Bronchus fibroblast of lung (primary cell): ENCODE measurements at places on chromosomes 5 and 9. TPM values are rescaled to one million over a fixed set of nuclear protein-coding genes. Genes with fewer than 3 reads are reported as not detected.

TAF11L3 gene
- not detected in 2 replicates for total RNA-seq

F2RL1 gene
- 16.5 and 20.2 TPM in 2 replicates for total RNA-seq

SLC6A3 gene
- not detected in 2 replicates for total RNA-seq

RASEF gene
- under 0.01 TPM in 1 of 2 replicates, not detected in the other for total RNA-seq

PPP1R26 gene
- 7.6 and 7.9 TPM in 2 replicates for total RNA-seq

MCC gene
- total RNA-seq: 6.9 and 8.2 TPM in 2 replicates

IL9 gene
- not detected in 2 replicates for total RNA-seq

TAF11L10 gene
- total RNA-seq: not detected in 2 replicates

S1PR3 gene
- total RNA-seq: 26.6 and 28.7 TPM in 2 replicates

TPRN gene
- total RNA-seq: 6.1 and 6.4 TPM in 2 replicates

TRPM3 gene
- total RNA-seq: under 0.01 TPM in 1 of 2 replicates, not detected in the other

TLX3 gene
- total RNA-seq: not detected in 2 replicates

GRIA1 gene
- 1.3 and 1.5 TPM in 2 replicates for total RNA-seq

UAP1L1 gene
- total RNA-seq: 4.9 and 5.5 TPM in 2 replicates

OR4F3 gene
- total RNA-seq: not detected in 2 replicates

ZBTB43 gene
- 3.0 TPM in 2 replicates for total RNA-seq

SLC23A1 gene
- total RNA-seq: not detected in 2 replicates

SPATA31A3 gene
- total RNA-seq: not detected in 2 replicates

OBP2B gene
- not detected in 2 replicates for total RNA-seq

OTP gene
- not detected in 2 replicates for total RNA-seq

IFNK gene
- not detected in 2 replicates for total RNA-seq

LMX1B gene
- total RNA-seq: not detected in 2 replicates

EPB41L4A gene
- total RNA-seq: under 0.01 and 0.17 TPM in 2 replicates

PCDHB14 gene
- under 0.01 TPM in 1 of 2 replicates, not detected in the other for total RNA-seq

ST8SIA4 gene
- total RNA-seq: 0.34 and 1.9 TPM in 2 replicates

NMUR2 gene
- total RNA-seq: not detected in 2 replicates

SCGB3A2 gene
- not detected in 2 replicates for total RNA-seq

APBA1 gene
- 1.5 and 1.9 TPM in 2 replicates for total RNA-seq

ZNF608 gene
- total RNA-seq: 11.4 and 12.5 TPM in 2 replicates

DMGDH gene
- 0.89 and 2.5 TPM in 2 replicates for total RNA-seq

CBY3 gene
- total RNA-seq: not detected in 2 replicates

PTGDS gene
- total RNA-seq: 2.4 TPM in 1 of 2 replicates, not detected in the other

RANBP17 gene
- 4.0 and 4.7 TPM in 2 replicates for total RNA-seq

RCL1 gene
- 11.4 and 12.9 TPM in 2 replicates for total RNA-seq

BASP1 gene
- 159 and 196 TPM in 2 replicates for total RNA-seq

SLC34A3 gene
- total RNA-seq: not detected in 2 replicates

GPX3 gene
- total RNA-seq: 2.4 and 2.7 TPM in 2 replicates

CDC20B gene
- not detected in 2 replicates for total RNA-seq
